ENCODE measurements at places on chromosomes 7 and 10.
A peak's percentile ranks its signal among the peaks of the same experiment; 100 is the strongest.

- DNase-seq: no peak
- H3K4me3 ChIP-seq: no peak overlapping the region
- no peaks in the 10 kb centered on the region for H3K36me3 ChIP-seq
- H3K27ac ChIP-seq: no peak overlapping the region
Measured at GRCh38 chr7:11153694-11154093, 180.0 kb downstream of the PHF14 start.

GRCh38 chr7:69882269-69882668 is 284.0 kb downstream of the AUTS2 start:
- H3K4me1 ChIP-seq: no peaks in the 10 kb centered on the region
- H3K27me3 ChIP-seq: no peaks in the 10 kb centered on the region
- H3K27ac ChIP-seq: no peak overlapping the region
- H3K36me3 ChIP-seq: no peaks in the 10 kb centered on the region
- DNase-seq: no peak

- H3K36me3 ChIP-seq: no peaks in the 10 kb centered on the region
- no peak overlapping the region for H3K27ac ChIP-seq
- H3K27me3 ChIP-seq: no peaks in the 10 kb centered on the region
- DNase-seq: no peak
Measured at GRCh38 chr7:72435925-72436480, 23.9 kb upstream of the CALN1 start.

GRCh38 chr7:117274951-117275350 is 47.9 kb downstream of the WNT2 start:
- H3K27ac ChIP-seq: no peak overlapping the region
- H3K4me1 ChIP-seq: no peaks in the 10 kb centered on the region
- no peaks in the 10 kb centered on the region for H3K36me3 ChIP-seq
- no peak for DNase-seq

DNA sequence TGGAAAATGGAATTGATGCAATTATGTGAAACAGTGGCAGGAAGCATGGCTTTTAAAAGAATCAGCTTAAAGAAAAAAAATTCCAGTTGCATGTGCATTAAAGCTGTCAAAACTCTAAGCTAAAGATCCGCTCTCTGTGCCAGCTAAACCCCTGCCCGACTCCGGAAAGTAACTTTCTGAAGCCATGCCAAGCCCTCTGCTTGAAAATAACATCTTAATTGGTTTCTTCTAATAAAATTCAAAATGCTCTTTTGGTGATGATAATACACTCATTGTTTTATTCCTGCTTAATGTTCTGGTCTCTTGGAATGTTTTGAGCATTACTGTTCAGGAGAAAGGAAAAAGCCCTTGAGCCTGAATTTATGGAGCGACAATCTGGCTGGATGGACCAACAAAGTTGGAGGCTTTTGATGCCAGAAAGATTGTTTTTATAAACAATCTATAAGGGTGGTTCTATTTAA is 11.7 kb downstream of the SEMA3C start:
- DNase-seq: no peak
- H3K36me3 ChIP-seq: peaks cover 5% of the 10 kb centered on the region
- H3K4me3 ChIP-seq: no peak overlapping the region
- peak overlapping the region; percentile 1 for H3K27ac ChIP-seq

- H3K27me3 ChIP-seq: no peaks in the 10 kb centered on the region
- no peaks in the 10 kb centered on the region for H3K36me3 ChIP-seq
- DNase-seq: no peak
- peaks cover 10% of the 10 kb centered on the region for H3K4me1 ChIP-seq
- H3K27ac ChIP-seq: no peak overlapping the region
Measured at GRCh38 chr10:22644222-22644621, 70.2 kb downstream of the PIP4K2A start.

DNA sequence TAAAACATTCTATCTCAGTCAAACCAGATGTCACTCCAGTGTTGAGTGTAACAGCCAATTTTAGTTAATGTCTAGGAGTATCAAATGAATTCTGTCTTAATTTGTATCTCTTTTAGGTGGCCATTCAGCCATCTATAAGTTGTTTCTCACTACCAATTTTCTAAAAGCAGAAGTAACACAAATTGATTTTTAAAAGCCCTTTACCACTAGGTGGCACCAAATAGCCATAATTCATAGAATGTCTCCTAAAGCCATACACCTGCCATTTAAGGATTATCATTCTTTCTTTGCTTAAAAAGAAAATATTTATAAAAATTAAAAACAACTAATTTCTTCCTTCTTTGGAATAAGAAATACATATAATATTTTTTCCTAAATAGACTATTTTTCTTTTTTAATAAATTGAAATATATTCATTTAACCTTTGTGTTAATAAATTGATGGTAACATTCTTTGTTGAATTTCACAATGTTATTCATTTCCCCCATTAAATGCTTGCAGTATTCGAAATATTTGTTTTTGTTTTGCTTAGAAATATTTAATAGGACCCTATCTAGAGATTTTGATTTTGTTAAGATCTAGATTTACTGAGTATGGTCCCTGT is 107.8 kb upstream of the PPP1R3A start:
- no peak overlapping the region for H3K27ac ChIP-seq
- H3K4me3 ChIP-seq: no peak overlapping the region
- no peaks in the 10 kb centered on the region for H3K36me3 ChIP-seq
- H3K4me1 ChIP-seq: no peaks in the 10 kb centered on the region
- peak; percentile 94 for DNase-seq
- H3K27me3 ChIP-seq: no peaks in the 10 kb centered on the region

DNA sequence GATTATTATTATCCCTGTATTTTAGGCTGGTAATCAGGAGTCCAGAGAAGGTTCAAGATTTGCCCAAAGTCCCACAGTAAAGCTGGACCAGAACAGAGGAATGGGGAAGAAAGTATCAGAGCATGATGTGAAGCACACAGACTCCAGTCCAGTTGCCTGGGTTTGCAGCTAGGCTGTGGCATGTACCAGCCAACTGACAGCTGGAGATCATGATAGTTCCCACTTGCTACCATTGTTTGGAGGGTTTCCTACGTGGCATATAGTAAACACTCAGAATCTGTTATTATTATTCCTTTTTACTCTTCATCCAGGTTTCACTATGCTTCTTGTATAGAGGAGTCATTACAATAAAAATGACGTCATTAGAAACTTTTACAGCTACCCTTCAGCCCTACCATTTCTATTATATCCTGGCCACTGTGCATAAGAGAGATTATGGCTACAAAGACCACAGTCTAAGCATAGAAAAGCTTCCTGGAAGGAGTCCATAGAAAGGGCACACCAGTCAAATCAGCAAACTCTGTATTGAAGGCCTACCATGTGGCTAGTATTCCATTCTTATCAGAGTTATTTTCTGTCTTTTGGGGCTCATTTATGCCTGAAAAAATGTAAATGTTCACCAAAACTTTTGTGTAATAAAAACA is 66.6 kb downstream of the MTPN start:
- H3K27me3 ChIP-seq: no peaks in the 10 kb centered on the region
- no peak for DNase-seq
- H3K4me3 ChIP-seq: no peak overlapping the region
- no peaks in the 10 kb centered on the region for H3K36me3 ChIP-seq
- H3K4me1 ChIP-seq: peaks cover 2% of the 10 kb centered on the region

- H3K27ac ChIP-seq: no peak overlapping the region
- H3K36me3 ChIP-seq: peaks cover 6% of the 10 kb centered on the region
- no peak overlapping the region for H3K4me3 ChIP-seq
- no peaks in the 10 kb centered on the region for H3K27me3 ChIP-seq
Measured at GRCh38 chr10:35059481-35059880, 30.7 kb downstream of the CUL2 start.
